ENCODE measurements at places on chromosomes 12 and 14.

DNA sequence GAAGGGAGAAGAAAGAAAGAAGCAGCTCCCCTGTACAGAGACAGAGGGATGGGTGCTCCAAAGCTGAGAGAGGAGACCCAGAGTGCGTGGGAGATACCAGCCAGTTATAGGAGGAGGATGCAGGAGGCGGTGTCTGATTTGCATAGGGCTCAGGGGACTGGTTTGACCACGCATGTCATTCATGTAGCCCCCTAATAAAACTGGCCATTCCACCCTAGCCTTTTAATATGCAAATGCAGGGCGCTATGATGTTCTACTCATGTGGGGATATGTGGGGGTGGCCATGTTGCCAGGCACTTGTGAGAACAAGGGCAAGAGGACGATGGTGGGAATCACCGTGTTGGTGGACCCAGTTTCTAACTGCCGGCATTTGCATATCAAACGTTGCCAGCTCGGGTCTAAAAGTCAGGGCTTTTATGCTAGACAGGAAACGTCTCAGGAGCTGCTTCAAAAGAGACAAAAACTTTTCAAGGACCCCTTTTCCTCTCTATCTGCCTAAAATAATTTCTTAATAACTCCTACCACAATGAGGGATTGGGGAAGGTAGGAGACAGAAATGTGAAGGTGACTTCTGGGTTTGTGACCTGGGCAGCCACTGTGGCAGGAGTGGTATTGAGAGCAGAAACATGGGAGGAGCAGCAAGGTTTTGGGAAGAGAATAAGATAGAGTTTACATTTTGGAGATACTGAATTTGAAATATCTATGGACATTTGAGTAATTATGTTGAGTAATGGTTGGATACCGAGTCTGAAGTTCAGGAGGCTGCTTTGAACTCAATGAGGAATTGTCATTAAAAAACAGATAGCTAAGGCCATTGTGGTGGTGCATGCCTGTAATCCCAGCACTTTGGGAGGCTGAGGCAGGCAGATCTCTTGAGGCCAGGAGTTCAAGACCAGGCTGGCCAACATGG lies 2.2 kb upstream of the ATXN3 start:
- DNase-seq = no peak

DNA sequence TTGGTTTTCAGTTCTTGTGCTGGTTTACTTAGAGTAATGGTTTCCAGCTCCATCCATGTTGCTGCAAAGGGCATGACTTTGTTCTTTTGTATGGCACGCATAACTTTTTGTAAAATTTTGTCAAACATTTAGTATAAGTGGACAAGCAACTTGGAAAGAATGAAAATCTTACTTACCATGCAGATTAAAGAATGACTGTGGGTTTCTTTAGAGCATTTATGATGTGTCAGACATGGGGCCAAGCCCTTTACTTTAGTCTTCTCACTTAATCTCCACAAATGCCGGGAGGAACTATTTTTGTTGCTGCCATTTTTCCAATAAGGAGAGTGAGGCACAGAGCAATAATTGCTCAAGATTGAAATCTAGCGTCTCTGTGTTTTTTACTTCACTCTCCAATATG lies 652.5 kb upstream of the TBX3 start:
- DNase-seq = no peak

- peak; percentile 95 for DNase-seq
These were observed 6.7 kb downstream of the HDAC7 start for GRCh38 chr12:47812797-47813510.

DNA sequence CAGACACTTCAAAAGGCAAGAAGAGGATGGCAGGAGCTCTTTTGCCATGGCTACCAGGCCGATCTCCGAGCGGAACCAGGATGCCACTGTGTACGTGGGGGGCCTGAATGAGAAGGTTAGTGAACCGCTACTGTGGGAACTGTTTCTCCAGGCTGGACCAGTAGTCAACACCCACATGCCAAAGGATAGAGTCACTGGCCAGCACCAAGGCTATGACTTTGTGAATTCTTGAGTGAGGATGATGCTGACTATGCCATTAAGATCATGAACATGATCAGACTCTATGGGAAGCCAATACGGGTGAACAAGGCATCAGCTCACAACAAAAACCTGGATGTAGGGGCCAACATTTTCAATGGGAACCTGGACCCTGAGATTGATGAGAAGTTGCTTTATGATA lies 9.8 kb downstream of the GARIN2 start:
- no peak for DNase-seq

- DNase-seq = peak; percentile 60
These were observed 1.4 kb downstream of the ACTN1 start for GRCh38 chr14:68977718-68978171.

- no peak for DNase-seq
These were observed 94.6 kb downstream of the DNAH10 start for GRCh38 chr12:123856681-123857080.

DNA sequence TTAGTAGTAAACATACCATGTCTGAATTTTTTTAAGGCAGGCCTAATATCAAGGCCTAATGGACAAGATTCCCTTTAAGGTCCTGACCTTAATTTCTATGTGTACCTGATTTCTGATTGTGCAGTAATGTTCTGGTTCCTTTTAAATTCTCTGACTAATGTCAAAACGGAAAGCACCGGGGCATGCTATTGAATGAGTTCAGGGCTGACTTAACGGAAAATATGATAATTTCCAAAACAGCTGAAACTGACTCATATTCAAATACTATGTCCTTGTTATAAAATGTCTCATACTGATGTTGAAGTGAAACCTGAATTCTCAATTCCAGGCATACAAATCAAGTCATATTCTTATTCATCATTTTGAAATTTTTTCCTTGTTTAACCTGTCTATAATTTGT lies 6.7 kb downstream of the TAS2R43 start:
- DNase-seq = no peak

DNA sequence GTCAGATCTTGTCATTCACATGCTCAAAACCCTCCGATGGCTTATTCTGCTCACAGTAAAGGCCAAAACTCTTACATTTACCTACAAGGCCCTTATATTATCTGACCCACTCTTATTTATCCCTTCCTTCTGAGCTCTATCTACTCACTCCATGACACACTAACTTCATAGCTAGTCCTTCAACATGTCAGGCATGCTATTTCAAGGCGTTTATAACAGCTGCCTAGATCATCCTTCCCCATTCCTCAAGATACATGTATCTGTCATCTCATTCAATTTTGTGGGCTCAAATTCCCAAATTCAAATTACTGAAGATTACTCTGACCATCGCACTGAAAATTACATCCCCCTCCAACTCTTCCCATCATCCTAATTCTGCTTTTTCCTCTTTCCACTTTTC lies 6.9 kb downstream of the MIS18BP1 start:
- DNase-seq = no peak

GRCh38 chr12:102419094-102419764 lies 61.1 kb downstream of the IGF1 start:
- no peak for DNase-seq

- DNase-seq = no peak
These were observed 304.5 kb downstream of the RAD51B start for GRCh38 chr14:68124050-68124449.

- DNase-seq = peak; percentile 86
These were observed 506 bp upstream of the NAP1L1 start for GRCh38 chr12:76084863-76085519.

DNA sequence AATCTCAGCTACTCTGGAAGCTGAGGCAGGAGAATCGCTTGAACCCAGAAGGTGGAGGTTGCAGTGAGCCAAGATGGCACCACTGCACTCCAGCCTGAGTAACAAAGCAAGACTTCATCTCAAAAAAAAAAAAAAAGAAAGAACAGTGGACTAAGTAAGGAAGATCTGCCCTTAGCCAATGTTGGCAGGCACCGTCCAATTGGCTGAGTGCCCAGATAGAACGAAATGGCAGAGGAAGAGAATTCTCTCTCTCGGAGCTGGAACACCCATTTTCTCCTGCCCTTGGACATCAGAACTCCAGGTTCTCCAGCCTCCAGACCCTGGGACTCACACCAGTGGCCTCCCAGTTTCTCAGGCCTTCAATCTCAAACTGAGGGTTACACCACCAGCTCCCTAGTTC lies 49.9 kb downstream of the ESR2 start:
- peak; percentile 18 for DNase-seq

DNA sequence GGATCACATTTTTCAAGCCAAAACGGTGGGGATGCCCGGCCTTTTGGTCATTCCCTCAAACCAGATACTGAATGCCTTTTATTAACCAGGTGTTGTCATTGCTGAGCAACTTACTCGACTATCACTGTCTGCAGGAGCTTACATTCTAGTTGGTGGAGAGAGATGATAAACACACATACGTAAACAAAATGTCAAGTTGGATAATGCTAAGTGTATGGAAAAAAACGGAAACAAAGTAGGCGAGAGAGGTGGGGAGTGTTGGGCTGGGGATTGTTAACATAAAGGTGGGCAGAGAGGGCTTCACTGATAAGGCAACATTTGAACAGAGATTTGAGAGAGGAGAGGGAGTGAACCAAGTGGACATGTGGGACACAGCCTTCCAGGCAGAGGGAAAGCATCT lies 4.5 kb downstream of the C12orf43 start:
- no peak for DNase-seq

- no peak for DNase-seq
These were observed 187.5 kb upstream of the TMEM132C start for GRCh38 chr12:128079446-128079845.

All from psoas muscle (tissue), 8 donors.